ENCODE measurements at places on chromosomes 11 and 22.

GRCh38 chr11:125020342-125020741, 42.8 kb upstream of the SLC37A2 start:
- DNase-seq, result no peak

DNA sequence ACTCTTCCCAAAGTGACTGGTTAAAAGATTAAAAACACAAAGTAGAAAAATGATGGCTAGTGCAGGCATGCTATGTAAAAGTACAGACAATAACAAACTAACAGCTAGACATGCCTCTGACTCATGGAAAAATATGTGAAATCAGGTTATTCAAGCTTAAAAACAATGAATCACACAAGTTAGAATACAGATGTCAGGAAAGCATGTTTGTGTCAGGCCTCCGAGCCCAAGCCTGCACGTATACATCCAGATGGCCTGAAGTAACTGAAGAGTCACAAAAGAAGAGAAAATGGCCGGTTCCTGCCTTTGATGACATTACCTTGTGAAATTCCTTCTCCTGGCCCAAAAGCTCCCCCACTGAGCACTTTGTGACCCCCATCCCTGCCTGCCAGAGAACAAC, 110.1 kb downstream of the NOX4 start:
- peak; percentile 0 for DNase-seq

DNA sequence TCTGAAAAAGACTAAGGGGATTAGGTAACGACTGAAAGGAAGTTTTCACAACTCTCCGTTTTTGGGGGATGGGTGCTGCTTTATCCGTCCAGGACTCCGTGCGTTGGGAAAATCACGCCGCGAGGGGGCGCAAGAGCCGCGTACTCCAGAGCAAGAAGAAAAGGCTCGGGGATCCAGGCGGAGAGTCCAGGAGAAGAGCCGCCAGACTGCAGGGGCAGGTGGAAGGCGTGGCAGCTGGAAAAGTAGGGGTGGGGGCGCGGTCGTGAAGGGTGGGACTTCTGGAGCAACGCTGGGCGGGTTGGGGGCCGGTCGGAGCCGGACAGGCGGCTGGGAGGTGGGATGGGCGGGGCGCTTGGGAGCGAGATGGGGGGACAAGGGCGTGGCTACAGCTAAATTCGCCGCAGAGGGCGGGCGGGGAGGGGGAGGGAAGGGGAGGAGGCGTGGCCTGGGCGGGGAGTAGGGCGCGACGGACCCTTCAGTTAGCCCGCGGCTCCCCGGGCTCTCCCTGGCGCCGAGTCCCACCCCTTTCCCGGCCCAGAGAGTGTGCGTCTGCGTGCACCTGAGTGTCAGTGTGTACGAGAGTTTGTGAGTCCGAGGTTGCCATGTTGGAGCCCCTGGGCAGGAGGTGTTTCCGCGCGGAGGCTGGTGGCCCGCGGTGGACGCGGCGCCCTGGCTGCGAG, 613 bp upstream of the ARHGEF17 start:
- peak; percentile 97 for DNase-seq

DNA sequence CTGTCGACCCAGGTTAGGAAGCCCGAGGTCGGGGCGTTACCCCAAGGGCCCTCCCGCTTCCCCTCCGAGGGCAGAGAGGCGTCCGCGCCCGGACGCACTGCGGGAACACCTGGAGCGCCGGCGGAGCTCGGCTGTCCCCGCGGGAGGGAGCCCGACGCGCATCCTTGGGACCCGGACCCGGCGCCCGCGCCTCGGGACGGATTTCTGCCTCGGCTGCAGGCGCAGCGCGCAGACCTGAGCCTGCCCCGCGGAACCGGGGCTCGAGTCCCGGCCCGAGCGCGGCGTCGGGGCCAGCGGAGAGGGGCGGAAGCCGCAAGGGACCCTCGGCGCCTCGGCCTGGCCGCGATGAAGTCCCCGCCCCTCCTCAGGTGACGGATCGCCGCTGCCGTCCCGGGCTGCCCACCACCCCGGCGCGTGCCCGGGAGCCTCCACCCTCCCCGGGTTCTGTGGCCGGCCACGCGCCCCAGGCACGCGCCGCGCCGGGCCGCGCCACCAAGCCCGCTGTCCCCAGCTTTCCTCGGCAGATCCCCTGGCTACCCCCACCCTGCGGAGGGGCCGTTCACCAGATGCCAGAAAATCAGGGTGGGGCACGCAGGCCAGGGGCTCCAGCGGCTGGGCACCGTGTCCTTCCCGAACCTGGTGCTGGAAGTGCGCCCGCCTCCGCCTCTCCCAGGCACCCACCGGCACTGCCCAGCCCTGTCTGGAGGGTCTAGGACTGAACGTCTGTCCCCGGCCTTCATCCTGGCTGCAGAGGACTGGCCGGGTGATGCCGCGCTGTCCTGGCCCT, 410 bp downstream of the GLB1L3 start:
- no peak for DNase-seq

GRCh38 chr11:27945348-27945747, 162.6 kb downstream of the KIF18A start:
- DNase-seq, result no peak

DNA sequence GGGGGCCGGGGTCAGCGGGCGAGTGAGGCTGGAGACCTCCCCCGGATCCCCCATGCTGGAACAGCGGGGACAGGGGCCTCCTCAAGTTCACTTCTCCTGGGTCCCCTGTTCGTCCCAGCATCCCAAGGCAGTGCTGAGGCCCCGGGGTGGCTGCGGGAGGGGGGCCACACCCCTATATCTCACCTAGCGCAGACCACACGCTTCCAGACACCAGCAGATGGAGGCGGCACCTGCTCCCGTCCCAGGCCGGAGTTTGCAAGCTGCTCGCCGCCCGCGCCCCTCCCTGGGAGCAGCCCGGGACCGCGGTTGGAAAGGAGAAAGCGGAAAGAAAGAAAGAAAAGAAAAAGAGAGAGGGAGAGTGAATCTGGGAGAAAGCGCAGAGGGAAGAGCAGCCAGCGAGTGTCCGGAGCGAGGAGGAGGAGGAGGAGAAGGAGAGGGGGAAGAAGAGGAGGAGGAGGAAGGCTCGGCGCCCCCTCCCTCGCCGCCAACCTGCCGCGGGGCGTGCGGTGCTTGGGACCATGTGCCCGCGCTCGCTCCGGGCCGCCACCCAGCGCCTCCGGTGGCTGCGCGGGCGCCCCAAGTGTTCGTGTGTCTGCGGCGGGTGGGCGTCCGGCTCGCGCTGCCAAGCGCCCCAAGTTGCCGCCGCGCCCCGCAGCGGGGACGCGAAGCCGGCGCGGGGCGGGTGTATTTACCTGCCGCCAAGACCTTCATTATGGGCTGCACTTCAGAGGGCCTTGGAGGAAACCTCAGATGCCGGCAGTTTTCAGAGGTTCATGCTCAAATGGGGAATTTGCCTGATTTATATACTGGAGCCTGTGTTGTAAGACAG, at the start of gene LIF:
LIF (minus strand) TSS at position 775 of the 829 bp plus-strand sequence; CDS start at position 711, 64 bp downstream.
- no peak for DNase-seq

DNA sequence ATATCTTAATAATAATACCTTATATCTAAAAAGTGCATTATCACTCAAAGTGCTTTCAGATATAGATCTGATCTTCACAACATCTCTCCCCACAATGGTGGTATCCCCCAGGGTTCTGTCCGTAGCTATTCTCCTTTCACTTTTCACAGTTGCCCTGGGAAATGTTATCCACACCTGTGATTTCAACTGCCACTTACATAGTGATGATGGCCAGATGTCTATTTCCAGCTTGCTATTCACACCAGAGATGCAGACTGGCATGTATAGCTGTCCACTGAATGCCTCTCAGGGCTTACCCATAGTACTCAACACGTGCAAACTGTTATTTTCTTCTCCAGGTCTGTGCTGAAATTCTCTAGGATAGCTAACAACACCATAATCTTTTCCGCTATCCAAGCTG, 724.7 kb downstream of the DLG2 start:
- no peak for DNase-seq

GRCh38 chr11:40514124-40514523, 945.3 kb downstream of the LRRC4C start:
- DNase-seq, result no peak
